ENCODE measurements at places on chromosomes 16 and 17.
A peak's percentile ranks its signal among the peaks of the same experiment; 100 is the strongest.

DNA sequence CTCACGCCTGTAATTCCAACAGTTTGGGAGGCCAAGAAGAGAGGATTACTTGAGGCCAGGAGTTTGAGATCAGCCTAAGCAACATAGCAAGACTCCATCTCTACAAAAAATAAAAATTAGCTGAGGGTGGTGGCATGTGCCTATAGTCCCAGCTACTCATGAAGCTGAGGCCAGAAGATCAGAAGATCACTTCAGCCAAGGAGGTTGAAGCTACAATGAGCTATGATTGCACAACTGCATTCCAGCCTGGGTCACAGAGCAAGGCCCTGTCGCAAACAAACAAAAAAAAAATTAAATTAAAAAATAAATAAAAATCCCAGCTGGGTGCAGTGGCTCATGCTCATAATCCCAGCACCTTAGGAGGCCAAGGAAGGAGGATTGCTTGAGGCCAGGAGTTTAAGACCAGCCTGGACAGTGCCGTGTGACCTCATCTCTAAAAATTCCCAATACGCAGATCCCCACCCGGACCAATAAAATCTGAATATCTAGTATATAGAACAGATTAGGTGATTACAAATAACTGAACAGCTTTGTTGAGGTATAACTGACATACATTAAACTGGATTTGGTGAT lies 18.2 kb upstream of the ATF7IP2 start:
- no peak for DNase-seq

GRCh38 chr16:53202398-53202797 lies 147.6 kb downstream of the CHD9 start:
- no peak for DNase-seq

DNA sequence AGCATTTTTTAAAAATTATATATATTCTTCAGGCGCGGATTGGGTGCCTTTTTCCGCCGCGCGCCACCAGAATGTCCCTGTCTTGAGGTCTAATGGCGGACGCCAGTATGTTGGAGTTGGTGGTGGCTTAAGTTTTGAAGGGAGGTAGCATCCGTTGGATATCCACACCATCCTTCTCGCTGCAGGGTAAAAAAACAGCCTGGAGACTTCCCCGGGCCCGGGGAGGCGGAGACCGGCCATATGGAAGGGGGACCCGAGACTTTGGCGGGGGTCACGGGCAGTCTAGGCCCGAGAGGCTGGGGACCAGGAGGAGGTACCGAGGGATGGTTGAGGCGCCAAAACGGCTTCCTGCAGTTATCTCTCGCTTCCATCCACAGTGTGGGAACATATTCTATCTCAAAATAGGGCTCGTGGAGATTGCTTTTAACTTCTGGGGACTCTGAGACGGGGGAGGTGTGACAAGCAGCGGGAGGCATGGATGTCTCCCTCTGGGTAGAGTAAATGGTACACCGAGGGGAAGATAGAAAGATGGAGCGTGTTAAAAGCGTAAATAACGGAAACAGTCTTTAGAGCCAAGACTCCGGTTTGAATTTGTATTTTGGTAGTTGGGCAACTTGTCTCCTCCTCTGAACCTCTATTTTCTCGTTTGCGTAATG lies at the start of gene SF3B3:
Gene SF3B3 (plus strand): TSS at position 74 of the 656 bp plus-strand sequence. CDS start 2,841 bp downstream, outside the sequence.
- peak; percentile 62 for DNase-seq

DNA sequence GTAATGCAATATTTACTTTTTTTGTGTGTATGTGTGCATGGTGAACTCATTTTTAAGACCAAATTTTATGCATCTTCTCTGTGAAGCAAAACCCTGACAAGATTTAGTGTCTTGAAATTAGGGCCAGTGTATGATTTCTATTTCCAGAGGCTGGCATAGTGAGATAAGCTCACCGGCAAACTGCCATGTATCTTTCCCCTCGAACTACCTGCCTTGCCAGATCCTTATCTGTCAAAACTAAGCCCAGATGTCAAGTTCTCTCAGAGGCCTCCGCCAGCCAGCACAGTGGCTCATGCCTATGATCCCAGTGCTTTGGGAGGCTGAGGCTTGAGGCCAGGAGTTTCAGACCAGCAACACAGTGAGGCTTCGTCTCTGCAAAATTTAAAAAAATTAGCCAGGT lies 10.0 kb downstream of the USP32 start:
- no peak for DNase-seq

Data from GM20000 (cell line).